Stimulated activated CD4-positive, alpha-beta T cell treated with anti-CD3 and anti-CD28 coated beads, Interleukin-15, amount 100 ng/mL, for 24 hours (primary cell): ENCODE measurements at places on chromosomes 11 and 22.

GRCh38 chr11:8768625-8769333 lies 86.2 kb downstream of the RPL27A start:
- DNase-seq: no peak

GRCh38 chr11:95593111-95593510 lies 196.5 kb downstream of the FAM76B start:
- DNase-seq: no peak

DNA sequence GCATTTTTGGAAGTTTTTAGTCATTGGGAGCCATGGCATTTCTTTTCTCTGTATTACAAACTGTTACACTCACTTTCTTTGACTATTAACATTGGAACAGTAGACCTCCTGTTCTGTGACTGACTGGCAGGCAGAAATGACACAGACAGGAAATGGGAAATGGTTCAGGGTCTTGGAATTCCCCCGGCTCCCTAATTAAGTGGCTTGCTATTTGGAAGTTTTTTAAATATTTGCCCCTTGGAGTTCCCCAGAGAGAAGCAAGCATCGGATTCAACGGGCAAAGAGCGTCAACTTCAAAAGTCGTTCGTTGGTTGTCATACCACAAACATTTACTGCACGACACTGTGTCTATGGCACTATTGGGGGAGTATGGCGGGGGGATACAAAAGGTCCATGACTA lies 1.1 kb upstream of the BIRC2 start:
- DNase-seq: peak; percentile 15

GRCh38 chr22:30893434-30894370 lies 74.9 kb downstream of the MORC2 start:
- DNase-seq: no peak

DNA sequence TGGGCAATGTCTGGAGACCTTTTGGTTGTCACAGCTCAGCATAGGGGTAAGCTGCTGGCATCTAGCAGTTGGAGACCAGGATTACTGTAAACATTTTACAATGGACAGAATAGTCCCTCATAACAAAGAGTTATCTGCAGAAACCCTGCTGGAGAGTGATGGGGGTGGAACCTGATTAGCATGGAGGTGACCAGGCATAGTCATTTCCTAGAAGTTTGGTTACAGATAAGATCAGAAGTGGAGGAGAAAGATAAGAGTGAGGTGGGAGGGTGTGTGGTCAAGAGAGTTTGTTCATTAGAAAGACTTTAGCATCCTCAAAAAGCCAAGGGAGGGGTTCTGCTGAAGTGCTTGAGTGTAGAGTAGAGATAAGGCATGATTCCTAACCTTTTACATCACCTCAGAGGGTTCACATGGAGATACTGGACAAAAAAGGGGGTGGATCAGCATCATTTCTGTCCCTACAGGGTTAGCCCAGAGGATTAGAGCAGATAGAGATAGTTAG lies 38.8 kb downstream of the PRDM11 start:
- no peak for DNase-seq

GRCh38 chr11:94504689-94505293 lies 7.5 kb upstream of the C11orf97 start:
- DNase-seq: no peak

- DNase-seq: no peak
Observed at GRCh38 chr11:47414685-47415070, 6.3 kb downstream of the SLC39A13 start.

GRCh38 chr11:116078101-116078591 lies 573.9 kb upstream of the CADM1 start:
- no peak for DNase-seq

- DNase-seq: no peak
Observed at GRCh38 chr11:92286709-92287108, 62.1 kb downstream of the FAT3 start.

DNA sequence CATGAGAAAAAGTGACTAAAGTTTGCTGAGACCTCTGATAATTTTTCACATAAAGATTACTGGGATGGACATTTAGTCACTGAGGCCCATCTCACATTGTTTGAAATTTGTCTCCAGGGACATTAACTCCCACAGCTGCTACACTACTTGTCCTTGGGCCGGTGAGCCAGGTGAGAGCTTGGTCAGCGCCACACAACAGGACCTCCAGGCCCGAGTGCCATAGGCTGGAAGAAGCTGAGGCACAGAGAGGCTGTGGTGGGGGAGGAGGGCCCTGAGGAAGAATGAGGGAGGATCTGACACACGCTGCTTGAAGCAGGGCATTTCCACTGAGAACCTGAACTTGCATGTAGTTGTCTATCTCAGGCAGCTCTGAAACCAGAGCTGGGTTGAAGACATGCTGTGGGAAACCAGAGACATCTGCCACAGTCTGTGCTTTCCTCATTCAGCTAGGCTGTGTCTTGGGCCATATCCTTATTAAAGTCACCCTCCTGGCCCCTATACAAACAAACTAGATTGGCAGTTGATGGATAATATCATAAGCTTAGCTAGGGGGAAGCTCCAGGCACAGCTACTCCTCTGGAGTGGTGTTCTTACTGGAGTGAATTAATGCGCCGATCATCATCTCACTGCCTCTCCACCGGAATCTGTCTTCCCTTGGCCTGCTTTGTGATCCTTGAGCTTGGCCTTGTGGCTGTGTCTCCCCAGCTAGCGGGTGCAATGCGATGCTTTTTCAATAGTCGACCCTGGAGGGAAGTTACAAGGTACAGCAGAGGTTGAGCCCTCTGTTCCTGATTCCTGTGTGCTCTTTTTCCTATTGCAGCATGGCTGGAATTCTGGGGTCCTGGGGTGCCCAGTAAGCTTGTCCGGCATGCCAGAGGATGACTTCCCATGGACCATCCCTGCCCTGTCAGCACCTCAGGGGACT lies 225.3 kb upstream of the B3GAT1 start:
- DNase-seq: no peak

GRCh38 chr11:65478388-65479183 lies 20.3 kb upstream of the MALAT1 start:
- DNase-seq: no peak

- peak; percentile 47 for DNase-seq
Observed at GRCh38 chr11:72430741-72431570, 3.4 kb downstream of the CLPB start.

DNA sequence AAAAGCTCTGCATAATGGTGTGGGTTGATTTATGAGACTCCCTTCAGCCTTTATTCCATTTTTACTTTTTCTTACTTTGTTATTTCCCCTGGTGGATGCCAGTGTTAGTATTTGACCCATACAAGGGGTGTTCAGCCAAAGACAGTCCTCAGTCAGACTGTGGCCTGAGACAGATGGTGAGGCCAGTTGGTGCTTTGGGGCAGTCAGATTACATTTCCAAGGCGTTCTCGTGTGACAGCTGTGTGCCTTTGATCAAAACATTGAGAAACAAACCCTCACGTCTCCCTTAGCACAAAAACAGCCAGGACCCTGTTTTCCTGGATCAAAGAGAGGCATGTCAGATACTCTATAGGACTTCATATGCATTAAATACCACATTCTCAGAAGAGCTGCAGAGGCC lies 31.3 kb upstream of the SLN start:
- DNase-seq: no peak

DNA sequence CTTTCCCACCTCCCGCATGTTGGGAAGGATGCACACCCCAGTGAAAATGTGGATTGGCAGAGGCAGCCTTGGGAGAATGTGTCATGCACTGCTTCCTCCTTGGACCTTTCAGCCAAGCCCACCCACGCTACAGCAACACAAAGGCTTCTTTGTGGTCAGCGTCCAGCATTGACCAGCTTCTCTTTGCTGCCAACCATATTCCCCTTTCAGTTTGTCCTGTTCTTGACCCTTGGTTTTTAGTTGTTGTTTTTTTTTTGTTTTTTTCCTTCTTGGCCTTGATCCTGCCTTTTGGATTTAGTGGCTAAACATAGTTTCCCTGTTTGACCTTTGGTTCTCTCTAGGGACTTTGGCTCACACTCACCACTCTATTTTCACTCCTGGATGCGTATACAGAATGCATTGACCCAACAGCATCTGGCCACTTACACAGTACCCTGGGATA lies 573.6 kb downstream of the INSC start:
- DNase-seq: no peak

DNA sequence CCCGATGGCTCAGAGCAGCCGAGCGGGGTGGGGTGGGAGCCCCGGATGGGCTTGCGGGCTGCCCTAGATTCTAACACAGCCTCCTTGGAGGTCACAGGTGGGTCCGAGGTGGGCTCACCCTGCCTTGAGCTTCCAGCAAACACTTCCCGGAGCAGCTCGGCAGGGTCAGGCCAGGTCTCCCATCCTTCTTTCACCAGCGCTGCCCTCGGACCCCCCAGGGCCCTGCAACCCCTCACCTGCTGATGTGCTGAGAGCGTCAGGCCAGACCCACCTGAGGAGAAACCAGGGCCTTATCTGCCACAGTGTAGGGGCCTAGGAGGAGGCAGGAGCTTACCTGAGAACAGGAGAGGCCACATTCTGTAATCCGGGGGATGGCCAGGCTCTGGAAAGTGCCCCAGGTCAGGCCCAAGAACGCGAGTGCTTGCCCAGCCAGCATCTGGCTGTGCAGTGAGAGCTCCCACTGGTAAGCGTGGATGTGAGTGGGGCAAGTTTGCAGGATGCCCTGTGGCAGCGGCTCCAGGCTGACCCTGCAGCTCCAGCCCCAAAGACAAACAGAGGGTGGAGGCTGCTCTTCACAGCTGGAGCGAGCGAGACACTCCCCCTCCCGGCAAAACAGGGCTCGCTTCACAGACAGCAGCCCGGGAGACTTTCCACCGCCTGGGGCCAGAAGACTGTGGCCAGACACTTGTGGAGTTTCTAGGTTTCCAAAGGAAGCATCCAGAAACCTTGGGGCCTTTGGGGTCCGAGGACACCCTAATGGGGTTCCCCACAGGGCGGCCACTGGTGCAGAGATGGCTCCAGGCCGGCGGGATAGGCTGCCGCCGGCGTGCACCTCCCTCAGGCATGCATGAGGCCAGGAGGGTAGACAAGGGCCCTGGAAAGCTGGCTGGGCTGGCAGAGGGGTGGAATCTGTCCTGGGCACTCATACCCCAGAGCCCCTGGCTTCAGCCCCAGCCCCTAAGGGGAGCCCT lies at the start of gene IL17REL:
Gene IL17REL, minus strand, starts transcription at position 555 of the 971 bp plus-strand sequence. Its CDS starts 119 bp downstream, at position 436.
- no peak for DNase-seq

DNA sequence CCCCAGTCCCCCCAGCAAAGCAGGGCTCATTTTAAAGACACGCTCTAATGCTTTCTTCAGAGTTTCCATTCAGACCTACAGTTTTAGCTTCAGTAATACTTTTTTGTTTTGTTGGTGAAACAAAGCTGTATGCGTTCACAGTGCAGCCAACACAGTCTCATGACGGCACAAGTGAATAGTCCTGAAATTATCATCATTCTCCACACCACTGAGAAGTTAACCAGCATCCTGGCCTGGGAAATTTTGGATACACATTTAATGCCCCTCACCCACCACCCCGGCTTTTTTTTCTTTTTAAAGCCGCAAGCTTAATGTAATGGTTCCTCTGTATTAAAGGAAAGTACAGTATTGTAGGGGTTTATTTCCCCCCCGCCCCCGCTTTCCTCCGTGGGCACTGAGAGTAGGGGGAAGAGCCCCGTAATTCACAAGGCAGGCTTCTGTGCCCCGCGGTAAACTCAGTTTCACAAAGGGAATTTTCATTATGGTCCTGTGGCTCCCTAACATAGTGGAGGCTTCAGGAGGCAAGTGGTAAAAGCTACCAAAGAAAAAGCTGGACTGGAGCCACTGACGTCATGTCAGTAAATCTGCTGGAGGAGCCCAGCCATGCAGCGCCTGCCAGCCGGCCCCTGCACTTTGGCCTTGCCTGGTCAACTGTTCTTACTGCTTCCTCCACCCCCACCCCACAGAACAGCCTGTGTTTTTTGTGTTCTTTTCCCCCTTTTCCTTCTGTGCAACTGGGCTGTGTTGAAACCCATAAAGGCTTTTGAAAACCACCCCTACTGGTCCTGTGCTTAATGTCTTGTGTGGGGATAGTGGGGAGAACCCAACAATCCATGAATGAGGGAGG lies 18.2 kb downstream of the TEAD1 start:
- DNase-seq: no peak

GRCh38 chr11:35617687-35618496 lies at the start of gene FJX1:
Gene FJX1, plus strand, starts transcription at chr11:35618460. Its CDS starts 177 bp downstream, at chr11:35618637.
- peak; percentile 51 for DNase-seq

GRCh38 chr11:79922641-79923040 lies 481.8 kb upstream of the TENM4 start:
- no peak for DNase-seq

- DNase-seq: peak; percentile 21
Observed at GRCh38 chr11:63870351-63871140, 31.6 kb downstream of the MARK2 start.

DNA sequence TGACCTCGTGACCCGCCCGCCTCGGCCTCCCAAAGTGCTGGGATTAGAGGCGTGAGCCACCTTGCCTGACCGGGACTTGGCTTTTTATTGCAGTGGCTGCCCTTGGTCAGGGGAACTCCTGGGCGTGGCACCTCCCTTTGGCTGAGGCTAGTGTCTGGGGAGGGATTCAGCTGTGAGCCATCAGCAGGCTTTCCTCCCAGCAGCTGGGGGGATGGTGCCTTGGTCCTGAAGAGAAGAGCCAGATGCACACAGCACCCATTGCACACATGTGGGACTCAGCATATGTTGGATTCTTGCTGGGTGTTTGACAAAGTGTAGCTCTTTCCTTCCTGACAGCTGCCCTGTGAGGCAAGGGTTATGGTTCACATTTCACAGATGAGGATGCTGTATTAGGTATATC lies 8.4 kb downstream of the CYTH4 start:
- no peak for DNase-seq

DNA sequence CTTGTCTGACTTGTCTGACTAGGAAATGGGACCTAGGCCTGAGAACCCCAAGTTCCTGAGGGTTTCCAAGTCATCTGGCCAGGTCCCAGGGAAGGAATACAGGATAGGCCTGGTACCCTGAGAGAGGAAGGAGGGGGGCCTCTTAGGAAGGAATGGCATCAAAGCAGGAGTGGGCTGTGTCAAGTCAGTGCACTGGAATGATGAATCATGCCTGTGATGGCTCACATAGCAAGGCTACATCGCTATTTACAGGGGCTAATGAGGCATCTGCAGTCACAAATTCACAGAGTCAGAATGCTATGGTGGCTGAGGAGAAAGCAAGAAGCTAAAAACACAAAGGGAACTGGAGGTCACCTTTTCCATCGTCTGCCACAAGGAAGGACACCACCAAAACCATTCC lies 247.3 kb downstream of the NXPE2 start:
- no peak for DNase-seq

- DNase-seq: no peak
Observed at GRCh38 chr11:110447897-110448745, 18.4 kb downstream of the FDX1 start.

- DNase-seq: no peak
Observed at GRCh38 chr11:20035701-20036601, 124.3 kb downstream of the DBX1 start.

GRCh38 chr11:69889400-69890318 lies 70.4 kb upstream of the FGF3 start:
- no peak for DNase-seq

- DNase-seq: no peak
Observed at GRCh38 chr11:103228807-103229206, 119.6 kb downstream of the DYNC2H1 start.

- no peak for DNase-seq
Observed at GRCh38 chr22:26417406-26417805, 11.7 kb upstream of the ASPHD2 start.

DNA sequence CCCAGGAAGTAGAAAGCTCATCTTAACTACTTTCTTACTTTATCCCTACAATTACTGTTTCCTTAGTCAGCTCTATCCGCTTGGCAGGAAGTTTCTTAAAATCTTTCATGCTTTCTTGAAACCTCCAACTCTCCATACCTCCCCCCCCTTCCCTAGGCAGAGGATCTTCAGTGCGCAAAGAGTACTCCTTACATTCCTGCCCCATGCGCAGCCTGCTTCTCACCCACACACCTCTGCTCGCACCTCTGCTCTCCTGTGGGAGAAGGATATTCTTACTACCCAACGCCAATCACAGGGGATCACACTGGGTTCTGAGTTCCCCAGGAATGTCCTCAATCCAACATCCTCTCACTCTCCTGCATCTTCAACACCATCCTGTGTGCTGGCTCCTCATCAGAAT lies 12.3 kb downstream of the TCF20 start:
- DNase-seq: no peak
